Activated T-cell treated with anti-CD3 and anti-CD28 coated beads, Interleukin-2, amount 50 U/mL, for 48 hours (primary cell): ENCODE measurements at places on chromosomes 13 and 19.

- no peak for DNase-seq
These were observed 11.3 kb downstream of the FLT3 start for GRCh38 chr13:28089065-28089464.

- DNase-seq, result no peak
These were observed 520.1 kb upstream of the ARGLU1 start for GRCh38 chr13:107088061-107088460.

DNA sequence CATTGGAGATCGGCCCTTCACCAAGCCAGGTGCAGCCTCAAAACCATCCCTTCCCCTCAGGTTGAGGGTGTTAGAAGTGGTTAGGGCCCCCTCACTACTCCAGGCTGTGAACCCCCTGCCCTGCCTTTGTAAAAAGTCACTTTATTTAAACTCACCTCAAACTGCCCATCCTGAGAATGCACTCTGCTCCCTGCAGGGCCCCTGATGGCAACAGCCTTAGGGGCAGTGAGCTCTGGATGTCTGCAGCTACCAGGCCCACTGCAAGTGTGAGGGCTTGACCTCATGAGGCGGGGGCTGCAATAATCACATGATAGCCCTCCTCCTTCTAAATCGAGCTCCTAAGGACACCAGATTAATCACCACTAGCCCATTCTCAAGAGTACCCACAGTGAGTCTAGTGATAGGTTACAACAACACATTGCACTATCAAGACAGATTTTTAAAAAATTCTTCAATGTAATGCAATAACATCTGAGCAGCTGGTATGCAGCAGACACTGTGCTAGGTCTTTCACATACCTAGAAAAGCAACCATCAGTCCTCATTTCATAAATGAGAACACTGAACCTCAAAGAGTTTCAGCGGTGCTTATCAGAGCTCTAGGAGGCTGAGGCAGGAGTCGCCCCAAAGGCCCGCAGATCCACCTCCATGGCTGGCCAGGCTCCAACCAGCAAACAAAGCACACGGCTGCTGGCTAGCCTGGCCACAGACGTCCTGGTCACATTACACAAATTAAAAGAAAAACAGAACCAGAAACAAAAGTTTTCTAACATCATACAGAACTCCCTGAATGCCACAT lies 26.0 kb downstream of the SLC7A1 start:
- no peak for DNase-seq

GRCh38 chr13:66440938-66441337 lies 789.2 kb downstream of the PCDH9 start:
- DNase-seq, result no peak

DNA sequence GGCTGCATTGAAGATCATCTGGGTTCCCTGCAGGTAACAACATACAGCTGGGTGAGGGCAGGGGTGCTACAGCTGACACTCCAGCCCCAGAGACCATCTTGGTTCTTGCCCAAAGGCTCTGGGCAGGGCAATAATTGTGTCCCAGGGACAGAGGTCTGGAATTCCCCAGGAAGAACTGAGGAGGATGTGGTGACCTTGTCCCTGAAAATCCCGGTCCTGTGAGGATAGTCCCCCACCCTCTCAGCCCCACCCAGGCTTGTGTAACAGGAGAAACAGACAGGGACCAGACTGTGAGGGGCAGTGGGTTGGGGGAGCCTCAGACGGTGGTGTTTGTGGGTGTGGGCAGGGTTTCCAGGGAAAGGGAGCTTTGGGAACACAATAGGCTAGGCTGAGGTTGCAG lies 63.5 kb downstream of the COLGALT1 start:
- DNase-seq, result no peak

DNA sequence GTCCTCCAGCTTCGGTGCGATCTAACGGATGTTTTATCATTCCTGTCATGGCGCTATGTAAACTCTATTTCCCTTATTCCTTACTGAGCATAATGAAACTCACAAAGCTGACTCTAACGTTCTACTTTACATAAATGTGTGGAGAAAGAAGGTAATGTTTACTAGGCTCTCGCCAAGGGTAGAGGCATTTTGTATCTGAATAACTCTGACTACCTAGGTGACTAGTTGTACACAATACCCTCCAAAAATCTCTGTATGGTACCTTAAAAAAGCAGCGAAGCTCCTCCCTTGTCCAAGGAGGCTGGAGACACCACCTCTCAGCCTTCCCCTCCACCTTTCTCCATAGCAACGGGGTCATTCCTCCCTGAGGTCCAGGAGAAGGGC lies 316 bp upstream of the ZNF530 start:
- no peak for DNase-seq

- DNase-seq, result no peak
These were observed 476 bp downstream of the C2CD4C start for GRCh38 chr19:408441-408901.

DNA sequence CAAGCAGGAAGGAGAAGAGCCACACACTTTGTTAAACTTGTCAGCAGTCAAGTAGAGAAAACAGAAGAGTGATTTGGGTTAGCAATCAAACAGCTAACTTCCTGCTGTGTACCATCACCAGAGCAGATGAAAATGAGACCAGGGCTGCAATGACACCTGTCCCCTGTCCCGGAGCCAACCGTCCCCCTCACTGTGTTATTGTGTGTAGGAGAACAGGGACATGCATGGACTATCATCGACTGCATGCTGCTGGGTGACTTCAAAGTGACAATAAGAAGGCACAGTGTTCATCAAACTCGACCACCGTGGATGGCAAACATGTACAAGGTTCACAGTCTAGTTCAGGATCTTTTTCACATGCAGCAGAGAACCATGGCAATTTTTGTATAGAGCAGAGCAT lies 94.0 kb upstream of the SLC15A1 start:
- no peak for DNase-seq

- DNase-seq, result peak; percentile 23
These were observed 470 bp upstream of the GRTP1 start for GRCh38 chr13:113364311-113364889.

- DNase-seq, result peak; percentile 89
These were observed at the start of gene MBNL2 for GRCh38 chr13:97221989-97222700. Gene MBNL2, plus strand, starts transcription at chr13:97222333. Its CDS starts 53,903 bp downstream, at chr13:97276236.

GRCh38 chr19:46784262-46785053 lies 3.9 kb downstream of the SLC1A5 start:
- DNase-seq, result peak; percentile 78

DNA sequence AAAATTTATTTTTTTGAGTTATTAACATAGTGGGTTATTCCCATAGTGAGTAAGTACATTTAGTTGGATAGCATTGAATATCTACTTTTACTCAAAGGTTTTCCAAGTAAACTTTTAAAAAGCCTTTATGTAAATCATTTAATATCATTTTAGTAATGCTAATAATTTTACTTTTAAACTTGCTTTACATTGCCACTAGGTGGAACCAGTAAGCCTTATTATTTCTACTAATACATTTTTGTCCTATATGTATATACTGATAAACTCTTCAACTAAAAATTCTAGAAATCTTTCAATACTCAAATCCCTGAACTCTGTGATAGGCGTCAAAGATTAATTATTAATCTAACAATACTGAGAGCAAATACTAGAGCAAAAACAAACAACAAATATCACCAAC lies 1709.2 kb upstream of the PCDH20 start:
- DNase-seq, result no peak

GRCh38 chr19:8192221-8192820 lies 16.8 kb upstream of the CERS4 start:
- no peak for DNase-seq

GRCh38 chr13:48925001-48925400 lies 50.7 kb upstream of the FNDC3A start:
- DNase-seq, result no peak

GRCh38 chr19:31512181-31512970 lies 163.1 kb upstream of the TSHZ3 start:
- DNase-seq, result no peak

GRCh38 chr13:20193907-20194631 lies 1.3 kb upstream of the GJB2 start:
- peak; percentile 54 for DNase-seq

DNA sequence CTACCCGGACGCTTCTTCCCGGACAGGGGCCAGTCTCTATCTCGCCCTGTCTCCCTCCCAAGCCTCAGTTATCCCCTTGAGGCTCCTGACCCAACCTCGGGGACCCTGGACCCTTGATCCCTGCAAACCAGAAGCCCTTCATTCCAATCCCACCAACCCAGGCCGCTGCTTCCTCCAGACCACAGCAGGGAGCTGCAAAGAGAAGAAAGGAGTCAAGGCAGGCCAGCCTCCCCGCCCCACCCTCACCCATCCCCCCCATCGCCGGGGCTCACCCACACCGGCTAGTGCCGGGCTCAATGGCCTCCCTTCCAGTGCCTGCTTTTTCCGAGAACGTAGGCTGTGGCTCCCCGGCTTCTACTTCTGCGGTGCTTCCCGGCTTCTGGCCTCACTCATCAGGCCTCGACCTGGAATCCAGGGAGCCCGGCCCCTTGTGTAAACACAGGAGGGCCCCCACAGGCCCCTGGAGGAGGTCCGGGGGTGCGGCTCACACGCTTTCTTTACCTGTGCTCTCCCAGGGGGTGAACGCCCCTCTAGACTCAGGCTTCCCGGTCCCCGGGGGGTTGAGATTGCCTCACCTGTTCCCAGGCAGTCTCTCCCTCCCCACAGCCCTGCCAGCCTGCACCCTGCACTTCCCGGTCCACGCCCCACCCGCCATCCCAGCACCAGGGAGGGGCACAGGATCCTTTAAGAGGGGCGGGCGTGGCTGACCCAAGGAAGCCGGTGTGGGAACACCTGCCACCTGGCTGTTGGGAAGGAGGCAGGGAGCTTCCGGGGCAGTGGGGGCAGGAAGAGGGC lies at the start of gene FAM83E:
FAM83E (minus strand) TSS at position 641 of the 795 bp plus-strand sequence. CDS start 1,704 bp downstream, outside the sequence.
- DNase-seq, result peak; percentile 65

- no peak for DNase-seq
These were observed 10.1 kb downstream of the TMEM255B start for GRCh38 chr13:113769106-113769505.

GRCh38 chr13:21289475-21289874 lies 113.0 kb downstream of the MRPL57 start:
- DNase-seq, result no peak

DNA sequence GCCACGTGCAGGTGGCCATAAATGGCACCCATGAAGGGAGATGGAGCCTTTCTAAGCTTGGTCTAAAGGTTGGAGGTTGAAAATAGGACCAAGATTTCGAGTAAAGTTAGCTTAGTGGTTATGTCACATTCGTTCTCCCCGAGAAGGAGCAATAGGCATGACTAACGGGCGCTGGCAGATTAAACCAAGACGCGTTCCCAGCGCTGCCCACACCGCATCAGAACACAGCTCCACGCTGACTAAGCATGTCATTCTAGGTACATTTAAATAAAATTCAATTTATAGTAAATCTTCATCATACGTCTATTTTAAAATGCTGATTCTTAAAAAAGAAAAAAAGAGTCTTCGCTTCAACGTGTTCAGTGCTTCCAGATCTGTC lies 95.0 kb upstream of the IRS2 start:
- DNase-seq, result no peak

DNA sequence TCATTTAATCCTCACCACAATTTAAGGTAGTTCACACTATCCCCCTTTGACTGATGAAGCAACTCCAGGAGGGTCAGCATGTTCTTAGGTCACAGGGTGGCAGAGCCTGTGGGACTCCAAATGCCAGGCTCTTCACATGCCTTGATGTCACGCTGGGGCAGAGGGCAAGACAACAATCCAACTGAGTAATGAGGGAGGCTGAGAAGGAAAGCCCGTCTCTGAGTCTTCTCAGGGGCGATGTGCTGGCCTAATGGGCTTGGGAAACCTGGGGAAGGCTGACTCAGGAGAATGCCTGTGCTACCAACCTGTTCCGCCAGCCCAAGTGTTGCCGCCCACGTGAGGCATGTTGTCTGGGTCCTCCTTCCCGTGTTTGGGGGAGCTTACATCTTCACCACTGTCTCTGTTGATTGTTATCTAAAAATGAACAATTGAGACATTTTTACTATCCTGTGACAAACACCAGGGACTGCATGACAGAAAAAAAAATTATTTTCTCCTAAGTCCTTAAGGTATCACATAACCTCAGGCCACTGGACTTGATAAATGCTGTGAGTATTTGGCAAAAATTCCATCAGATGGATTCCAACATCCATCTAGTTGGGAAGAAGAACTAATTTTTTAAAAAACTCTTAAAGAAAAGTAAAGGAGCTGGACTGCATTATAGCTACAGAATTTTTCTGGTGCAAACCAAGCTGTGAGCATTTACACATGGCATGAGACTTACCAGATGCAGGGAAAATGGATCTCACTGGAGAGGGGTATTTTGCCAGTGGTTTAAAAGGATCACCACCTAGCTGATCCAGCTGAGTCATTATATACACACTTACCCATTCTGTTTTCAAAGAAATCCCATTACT lies 157.5 kb downstream of the RGCC start:
- DNase-seq, result no peak

DNA sequence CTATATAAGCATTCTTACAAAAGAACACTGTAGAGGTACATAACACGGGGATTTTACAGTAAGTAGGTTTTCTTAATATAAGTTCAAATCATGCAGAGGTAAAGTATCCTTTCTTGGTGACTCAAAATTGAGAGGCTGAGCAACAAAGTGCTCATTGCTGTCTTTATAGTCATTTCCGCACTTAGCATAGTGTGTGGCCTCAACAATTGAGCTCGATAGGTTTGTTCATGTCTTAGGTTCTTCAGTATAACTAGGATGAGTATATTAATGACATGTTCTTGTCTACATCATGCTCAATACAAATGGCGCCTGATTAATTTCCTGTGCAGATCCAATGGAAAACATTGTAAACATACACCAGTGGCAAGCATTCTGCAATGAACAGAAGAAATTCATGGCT lies 1.4 kb downstream of the WDFY2 start:
- DNase-seq, result no peak

- DNase-seq, result peak; percentile 74
These were observed at the start of gene PDE4A for GRCh38 chr19:10420444-10421239. Gene PDE4A, plus strand, starts transcription at chr19:10420538. Its CDS starts 227 bp downstream, at chr19:10420765.

DNA sequence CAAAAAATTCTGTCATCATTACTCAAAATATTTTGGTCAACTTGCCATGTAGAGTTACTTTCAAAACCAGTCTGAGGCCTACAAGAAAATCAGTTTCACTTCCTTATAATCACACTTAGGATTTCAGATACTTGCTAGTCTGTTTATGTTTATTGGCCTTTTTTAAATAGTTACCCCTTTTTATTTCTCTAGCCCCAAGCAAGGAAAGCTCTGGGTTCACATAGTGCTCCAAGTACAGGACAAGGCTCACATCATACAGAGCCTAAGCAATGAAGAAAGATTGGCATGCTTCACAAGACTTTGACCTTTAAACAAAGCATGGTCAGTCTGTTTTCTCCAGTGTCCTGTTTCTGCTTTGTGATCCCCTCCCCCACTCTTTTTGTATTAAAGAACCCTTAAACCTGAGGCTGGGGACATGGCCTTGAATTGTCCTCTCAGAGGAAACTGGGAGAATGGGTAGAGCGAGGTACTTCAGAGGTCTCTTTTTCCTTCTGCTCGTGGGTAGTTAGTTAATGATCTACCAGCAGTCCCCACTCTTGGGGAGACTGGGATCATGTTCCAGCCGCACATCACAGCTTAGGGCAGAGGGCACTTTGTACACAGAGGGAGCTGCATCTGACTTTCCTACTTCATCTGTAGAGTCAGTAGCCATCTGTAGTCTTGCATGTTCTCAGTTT lies 30.7 kb downstream of the CEACAM1 start:
- DNase-seq, result no peak

DNA sequence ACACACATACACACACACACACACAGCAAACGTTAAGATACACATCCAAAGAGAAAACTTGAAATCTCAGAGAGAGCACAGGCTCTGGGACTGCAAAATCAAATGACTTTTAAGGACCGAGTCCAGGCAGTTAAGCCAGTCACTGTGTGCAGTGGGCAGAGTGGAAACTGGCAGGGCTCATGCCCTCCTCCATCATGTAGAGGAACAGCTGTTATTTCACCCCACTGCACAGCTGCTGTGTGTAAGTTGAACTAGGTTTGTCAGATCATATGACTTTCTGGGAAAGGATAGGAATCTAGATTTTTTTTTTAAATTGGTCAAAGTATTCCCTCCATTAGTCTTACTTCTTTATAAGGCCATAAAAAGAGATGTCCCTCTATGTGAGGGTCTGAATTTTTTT lies 1002.1 kb downstream of the UQCRFS1 start:
- no peak for DNase-seq
